ENCODE measurements at places on chromosomes 11 and 22.

DNA sequence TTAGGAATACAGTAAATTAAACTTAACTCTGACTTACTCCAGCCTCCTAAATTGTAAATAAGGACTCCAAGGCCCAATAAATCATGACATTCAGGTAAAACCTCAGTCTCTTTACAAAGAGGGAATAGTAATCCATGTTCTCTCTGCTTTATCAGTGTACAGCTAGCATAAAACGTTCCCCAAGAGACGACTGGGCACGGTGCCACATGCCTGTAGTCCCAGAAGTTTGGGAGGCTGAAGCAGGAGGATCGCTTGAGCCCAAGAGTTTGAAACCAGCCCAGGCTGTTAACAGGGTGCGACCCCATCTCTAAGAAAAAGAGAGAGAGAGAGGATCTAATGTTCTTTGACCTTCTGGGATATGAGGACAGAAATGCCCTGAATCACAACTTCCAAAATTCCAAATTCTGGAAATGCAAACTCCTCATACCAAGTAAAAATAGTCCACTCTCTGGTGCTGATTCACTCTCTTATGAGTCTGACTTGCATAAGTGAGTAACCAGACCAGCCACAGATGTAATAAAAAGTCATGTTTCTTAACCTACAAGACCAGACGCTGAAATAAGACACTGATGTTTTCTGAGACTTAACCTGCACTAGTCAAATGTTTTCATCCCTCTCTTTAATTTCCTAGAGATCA lies 25.5 kb downstream of the NNMT start:
- DNase-seq, result peak; percentile 87

GRCh38 chr11:61793083-61793828 lies 545 bp downstream of the FEN1 start:
- no peak for DNase-seq

GRCh38 chr11:119445379-119445778 lies 22.4 kb upstream of the THY1 start:
- DNase-seq, result no peak

DNA sequence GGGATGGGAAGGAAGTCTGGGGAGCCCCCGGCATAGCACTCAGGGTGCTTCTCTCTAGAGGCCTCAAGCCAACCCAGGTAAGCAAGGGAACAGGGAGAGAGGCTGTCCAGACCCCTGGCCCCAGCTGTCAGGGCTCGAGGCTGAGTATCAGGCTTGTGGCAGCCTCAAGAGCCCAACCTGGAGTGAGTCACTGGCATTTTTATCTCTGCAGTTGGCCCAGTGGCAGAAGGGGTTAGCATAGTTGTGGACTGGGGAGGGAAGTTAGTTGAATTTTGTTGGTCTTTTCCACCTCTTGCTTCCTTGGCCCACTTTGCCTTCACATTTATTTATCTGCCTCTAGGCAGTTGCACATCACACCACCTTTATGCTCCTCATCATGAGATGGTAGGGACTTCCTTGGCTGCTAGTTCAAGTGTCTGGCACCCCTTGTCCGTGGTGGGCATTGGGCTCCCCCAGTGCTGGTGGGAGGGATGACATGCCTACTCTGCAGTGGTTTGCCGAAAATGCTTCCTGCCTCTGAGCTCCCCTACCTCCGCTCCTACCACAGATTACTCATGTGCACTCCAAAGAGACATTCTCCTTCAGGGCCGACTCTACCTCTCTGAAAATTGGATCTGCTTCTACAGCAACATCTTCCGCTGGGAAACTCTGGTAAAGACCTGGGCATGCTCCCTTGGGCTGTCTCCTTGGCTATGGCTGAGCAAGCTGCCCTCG lies 60.1 kb downstream of the SCN3B start:
- no peak for DNase-seq

DNA sequence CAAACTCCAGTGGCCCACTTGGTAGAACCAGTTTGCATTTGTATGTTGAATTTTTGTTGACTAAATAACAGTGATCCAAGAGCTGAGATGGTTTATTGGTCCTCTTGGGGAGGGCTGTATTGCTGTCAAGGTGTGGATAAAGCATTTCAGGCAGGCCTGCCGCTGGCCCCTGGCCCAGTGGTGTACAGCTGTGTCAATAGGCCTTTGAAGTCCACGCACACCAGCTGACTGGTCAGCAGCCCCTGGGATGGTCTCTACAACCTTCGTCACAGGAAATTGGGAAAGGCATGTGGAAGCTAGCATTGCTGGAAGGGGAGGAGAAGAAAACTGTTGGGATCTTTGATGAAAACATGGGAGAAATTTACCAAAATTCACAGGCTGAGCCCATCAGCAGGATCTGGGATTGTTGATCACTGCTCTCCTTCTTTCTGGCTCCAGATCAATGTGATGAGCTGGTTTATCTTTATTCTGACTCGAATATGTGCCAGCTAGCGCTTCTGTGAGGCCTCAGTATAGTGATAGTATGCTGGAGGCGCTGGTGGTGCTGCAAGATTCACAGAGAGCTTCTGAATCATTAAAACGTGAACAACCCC lies 12.5 kb upstream of the E2F8 start:
- DNase-seq, result no peak

DNA sequence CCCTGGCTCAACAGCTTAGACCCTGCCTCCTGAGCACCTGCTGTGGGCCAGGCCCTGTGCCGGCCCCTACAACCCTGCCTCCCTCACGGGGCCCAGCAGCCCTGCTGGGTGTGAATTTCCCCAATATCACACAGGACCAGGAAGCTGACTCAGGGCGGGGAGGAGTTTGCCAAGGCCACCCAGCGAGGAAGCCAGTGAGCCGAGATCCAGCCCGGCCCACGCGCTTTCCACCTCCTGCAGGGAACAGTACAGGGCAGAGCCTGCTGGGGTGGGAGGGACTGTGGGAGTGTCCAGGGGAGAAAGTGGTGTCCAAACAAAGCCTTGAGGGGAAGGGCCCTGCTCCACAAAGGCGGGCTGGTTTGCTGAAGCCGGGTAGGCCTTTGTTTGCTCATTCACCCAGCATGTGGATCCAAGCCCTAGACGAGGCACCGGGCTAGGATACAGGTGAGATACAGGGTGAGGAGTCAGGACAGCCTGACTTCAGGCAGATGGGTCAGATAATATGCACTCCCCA lies 26.8 kb downstream of the RPL3 start:
- DNase-seq, result peak; percentile 95

- no peak for DNase-seq
Measured at GRCh38 chr22:33793475-33793874, 126.8 kb downstream of the LARGE1 start.

DNA sequence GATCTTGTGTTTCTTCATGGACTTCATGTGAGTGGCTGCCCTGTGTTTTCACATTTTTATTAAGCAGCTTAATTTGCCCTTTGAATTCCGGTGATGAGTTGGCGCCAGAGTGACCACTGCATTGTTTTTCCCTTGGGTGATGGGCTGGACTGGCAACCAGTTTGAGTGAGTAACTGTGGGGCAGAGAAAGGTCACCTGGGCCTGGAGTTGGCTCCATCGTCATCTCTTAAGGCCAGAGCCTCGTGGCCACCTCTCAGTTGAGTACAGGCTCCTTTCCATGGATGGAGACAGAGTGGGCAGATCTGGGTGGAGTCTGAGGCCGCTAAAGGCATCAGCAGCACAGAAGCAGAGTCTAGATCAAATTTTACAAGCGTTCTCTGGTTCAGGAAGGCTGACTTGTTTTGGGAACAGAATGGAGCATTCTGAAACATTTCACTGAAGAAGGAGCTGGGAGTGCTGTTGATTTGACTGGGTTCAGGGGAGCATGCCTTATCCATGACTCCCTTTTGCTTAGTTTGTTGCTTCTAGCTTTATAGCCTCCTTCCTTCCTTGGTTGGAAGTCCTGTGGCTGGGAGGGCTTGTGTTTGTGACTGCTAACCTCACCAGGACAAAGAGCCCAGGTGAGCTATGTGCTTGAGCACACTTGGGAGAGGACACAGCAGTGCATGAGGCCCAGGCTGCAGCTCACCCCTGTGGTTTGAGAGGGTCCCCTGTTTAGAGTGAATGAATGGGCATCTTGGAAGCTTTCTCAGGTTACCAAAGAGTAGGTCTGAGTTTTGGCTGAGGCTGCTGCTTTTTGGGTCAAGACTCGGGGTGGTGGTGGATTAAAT lies 7.8 kb downstream of the BCR start:
- no peak for DNase-seq

DNA sequence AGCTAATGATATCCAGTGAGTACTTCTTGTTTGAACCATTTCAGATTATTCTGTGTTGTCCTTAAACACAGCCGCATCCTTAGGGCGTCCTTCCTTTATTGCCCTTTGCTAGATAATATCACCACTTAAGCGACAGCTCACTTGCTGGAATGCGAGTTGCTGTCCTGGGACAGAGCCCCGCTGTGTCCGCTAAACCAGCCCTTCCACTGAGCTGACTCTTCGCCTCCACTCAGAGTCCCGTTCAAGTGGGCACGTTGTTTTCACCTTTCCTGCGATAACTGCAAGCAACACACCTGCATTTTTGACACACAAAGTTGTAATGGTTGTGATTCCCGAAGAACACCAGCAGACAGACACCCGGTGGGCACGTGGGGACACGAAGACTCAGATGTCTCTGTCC lies 140.0 kb downstream of the TBC1D22A start:
- DNase-seq, result no peak

DNA sequence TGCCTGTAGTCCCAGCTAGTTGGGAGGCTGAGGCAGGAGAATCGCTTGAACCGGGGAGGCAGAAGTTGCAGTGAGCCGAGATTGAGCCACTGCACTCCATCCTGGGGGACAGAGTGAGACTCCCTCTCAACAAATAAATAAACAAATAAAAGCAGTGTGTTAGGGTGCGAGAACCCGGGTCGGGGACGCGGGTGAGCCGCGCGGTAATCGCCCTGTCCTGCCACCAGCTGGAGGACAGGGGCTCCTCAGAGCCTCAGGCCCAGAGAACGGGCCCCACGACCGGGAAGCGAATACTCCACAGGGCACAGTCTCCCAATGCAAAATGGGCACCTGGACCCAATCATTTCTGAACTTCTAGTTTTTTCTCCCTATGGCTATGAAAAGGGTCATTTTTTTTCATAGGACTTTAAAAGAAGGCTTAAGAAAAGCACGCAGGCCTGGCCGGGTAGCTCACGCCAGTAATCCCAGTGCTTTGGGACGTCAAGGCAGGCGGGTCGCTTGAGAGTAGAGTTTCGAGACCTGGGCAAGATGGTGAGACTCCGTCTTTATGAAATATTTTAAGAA lies 744 bp upstream of the MCM5 start:
- DNase-seq, result no peak

GRCh38 chr22:45960477-45961386 lies 16.2 kb downstream of the WNT7B start:
- DNase-seq, result no peak

DNA sequence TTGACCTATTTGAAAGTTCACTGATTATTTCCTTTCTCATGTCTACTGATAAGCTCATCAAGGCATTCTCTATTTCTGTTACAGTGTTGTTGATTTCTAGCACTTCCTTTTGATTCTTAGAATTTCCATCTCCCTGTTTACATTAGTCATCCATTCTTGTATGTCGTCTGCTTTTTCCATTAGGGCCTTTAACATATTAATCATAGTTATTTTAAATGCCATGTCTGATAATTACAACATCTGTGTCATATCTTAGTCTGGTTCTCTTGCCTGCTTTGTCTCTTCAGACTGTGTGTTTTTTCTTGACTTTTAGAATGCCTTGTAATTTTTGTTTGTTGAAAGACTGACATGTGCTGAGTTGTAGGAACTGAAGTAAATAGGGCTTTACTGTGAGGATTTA lies 602.1 kb downstream of the SOX6 start:
- no peak for DNase-seq

- DNase-seq, result peak; percentile 14
Measured at GRCh38 chr11:19458231-19458630, 217.5 kb upstream of the E2F8 start.

GRCh38 chr11:99920956-99921355 lies 766.1 kb upstream of the ARHGAP42 start:
- no peak for DNase-seq

DNA sequence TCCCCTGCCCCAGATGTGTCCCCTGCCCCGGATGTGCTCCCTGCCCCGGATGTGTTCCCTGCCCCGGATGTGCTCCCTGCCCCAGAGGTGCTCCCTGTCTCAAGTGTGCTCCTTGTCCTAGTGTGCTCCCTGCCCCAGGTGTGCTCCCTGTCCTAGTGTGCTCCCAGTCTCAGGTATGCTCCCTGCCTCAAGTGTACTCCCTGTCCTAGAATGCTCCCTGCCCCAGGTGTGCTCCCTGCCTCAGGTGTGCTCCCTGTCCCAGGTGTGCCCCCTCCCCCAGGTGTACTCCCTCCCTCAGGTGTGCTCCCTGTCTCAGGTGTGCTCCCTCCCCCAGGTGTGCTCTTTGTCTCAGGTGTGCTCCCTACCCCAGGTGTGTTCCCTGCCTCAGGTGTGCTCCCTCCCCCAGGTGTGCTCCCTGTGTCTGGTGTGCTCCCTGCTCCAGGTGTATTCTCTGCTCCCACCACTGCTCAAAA lies 48.7 kb upstream of the RASD2 start:
- DNase-seq, result no peak

GRCh38 chr11:109864834-109865547 lies 228.2 kb upstream of the ZC3H12C start:
- DNase-seq, result peak; percentile 64

DNA sequence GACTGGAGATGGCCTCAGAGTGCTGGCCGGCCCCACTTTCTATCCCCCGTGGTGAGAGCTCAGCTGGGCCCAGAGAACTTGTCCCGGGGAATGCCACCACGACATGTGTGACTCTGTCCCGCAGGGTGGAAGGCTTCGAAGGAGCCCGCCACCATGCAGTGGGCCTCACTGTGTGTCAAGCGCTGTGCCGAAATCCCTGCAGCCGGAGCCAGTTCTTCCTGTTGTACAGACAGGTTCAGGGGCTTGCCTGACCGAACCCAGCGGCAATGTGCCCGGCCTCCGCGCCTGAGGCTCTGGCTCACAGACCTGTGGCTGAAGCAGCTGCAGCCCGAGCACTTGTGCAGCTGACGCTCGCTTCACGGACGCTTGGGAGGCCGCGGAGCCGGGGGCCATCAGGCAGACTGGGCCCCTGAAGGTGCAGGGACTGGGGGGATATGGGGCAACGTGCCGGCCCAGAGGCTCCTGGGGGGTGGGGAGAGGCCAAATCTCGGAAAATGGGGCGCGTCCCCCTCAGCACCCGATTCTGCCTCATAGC lies 650 bp downstream of the PPM1F start:
- peak; percentile 23 for DNase-seq

DNA sequence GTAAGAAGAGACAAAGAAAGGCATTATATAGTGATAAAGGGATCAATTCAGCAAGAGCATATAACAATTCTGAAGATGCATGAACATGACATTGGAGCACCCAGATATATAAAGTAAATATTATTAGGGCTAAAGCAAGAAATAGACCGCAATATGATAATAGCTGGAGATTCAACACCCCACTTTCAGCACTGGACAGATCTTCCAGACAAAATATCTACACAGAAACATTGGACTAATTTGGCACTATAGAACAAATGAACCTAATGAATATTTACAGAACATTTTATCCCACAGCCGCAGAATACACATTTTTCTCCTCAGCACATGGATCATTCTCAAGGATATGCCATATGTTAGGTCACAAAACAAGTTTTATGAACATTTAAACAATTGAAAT lies 633.1 kb downstream of the JRKL start:
- DNase-seq, result no peak

- no peak for DNase-seq
Measured at GRCh38 chr11:116175707-116176106, 597.1 kb downstream of the BUD13 start.

All from fibroblast of skin of right quadriceps (primary cell).